Fibroblast of skin of abdomen (primary cell): ENCODE measurements at places on chromosomes 12 and 14.

GRCh38 chr14:31261859-31262731 lies 54.5 kb upstream of the HECTD1 start:
- peak; percentile 25 for DNase-seq

GRCh38 chr12:28689398-28690175 lies 459.5 kb upstream of the FAR2 start:
- DNase-seq = no peak

DNA sequence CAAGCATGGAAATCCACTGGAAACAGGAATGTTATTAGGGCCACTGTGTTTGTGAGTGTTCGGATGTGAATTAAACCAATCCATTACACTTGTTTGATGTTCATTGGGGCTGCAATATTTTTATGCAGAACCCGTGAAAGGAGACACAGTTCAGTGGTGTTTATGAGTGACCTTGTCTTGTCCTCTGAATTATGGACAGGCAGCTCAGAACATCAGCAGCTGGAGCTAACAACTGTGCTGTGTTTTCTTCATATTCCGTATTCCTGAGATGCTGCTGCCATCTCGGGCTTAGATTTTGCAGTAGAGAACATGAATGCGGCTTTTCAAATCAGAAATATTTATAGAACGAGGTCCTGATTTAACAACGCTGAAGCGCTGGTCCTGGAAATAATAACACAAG lies 20.3 kb upstream of the CACNA1C start:
- no peak for DNase-seq

GRCh38 chr12:6632026-6632983 lies 3.5 kb downstream of the LPAR5 start:
- peak; percentile 36 for DNase-seq

DNA sequence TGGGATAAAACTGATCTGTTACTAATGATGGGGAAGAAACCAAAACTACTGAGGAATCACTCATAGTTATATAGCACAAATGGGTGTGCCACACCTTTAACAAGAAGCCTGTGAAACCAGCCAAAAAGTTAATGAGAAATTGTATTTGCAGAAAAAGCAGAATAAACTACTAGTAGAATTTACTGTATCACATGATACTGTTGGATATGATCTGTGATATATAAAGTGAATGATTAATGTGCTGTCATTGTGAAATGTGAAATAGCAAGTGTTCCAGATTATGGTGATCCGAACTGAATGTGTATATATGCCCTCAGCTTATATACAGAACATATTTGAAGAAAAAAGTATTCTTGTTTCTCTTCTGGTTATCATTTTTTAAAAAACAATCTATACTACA lies 30.5 kb downstream of the VEZT start:
- DNase-seq = no peak
